Suppressor macrophage treated with lipopolysaccharide for 4 hours (primary cell): ENCODE measurements at places on chromosomes 12 and 14.

DNA sequence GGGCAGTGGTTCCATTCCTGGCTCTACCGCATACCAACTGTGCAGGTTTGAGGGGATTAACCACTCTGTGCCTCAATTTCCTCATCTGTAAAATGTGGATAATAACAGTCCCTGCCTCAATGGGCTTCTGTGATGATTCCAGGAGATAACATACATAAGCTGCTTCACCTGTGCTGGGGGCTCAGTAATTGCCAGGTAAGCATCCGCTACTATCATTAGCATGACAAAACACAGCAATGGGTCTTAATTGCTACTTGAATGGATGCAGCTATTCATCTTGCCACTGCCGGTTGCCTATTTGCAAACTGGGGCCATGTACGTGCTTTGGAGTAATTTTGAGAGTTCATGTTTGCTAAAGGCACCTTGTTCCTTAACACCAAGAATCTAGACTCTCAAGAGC lies 132.6 kb downstream of the TMEM132D start:
- DNase-seq: no peak

GRCh38 chr12:25556153-25556552 lies 3.1 kb upstream of the LMNTD1 start:
- peak; percentile 51 for DNase-seq

DNA sequence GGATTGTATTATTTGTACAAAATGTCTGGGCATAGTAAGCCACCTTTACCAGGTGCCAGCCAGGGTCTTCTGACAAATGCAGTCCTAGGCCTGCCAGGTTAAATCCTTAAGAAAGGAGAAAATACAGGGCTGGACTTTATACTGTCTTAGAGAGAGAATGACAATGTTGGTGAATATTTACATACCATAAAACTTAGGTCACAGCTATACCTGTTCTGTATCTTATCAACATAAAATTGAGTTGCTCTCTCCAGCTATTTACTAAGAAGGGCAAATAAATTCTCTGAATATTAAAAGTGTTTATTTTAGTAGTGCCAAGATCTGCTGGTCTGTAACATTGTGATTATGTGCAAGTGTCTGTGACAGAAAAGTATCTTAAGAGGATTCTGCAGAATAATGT lies 971.1 kb downstream of the AACS start:
- no peak for DNase-seq

GRCh38 chr14:64990296-64990695 lies 3.6 kb downstream of the FNTB start:
- no peak for DNase-seq

DNA sequence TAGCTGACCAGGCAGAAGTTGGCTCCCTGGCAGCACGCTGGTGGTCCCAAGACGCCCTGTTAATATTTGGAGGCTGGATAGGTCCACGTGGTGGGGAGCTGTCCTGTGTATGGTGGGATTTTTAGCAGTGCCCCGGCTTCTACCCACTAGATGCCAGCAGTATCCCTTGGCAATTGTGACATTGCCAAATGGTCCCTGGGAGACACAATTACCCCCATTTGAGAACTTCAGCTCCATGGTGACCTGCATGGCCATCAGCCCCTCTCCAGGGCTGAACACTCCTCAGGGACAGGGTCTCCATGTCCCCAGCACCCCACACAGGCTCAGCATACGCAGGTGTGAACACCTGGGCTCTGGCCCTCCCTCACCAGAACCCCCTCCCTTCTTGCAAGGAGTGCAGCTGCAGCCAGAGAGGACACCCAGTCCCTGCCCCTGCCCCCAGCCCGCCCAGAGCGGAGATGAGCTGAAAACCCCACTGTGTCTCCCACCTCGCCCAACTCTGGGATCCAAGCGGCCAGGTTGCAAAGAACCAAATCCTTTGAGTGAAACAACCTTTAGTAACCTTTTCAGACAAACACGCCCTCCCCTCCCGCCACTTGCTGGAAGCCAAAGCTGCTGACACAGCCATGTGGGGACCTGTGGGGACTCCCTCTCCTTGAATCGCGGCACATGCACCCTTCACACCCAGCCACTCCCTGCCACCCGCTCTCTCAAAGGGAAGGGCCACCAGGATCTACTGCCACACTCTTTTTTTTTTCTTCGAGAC lies 120.4 kb downstream of the CALM1 start:
- DNase-seq: no peak

DNA sequence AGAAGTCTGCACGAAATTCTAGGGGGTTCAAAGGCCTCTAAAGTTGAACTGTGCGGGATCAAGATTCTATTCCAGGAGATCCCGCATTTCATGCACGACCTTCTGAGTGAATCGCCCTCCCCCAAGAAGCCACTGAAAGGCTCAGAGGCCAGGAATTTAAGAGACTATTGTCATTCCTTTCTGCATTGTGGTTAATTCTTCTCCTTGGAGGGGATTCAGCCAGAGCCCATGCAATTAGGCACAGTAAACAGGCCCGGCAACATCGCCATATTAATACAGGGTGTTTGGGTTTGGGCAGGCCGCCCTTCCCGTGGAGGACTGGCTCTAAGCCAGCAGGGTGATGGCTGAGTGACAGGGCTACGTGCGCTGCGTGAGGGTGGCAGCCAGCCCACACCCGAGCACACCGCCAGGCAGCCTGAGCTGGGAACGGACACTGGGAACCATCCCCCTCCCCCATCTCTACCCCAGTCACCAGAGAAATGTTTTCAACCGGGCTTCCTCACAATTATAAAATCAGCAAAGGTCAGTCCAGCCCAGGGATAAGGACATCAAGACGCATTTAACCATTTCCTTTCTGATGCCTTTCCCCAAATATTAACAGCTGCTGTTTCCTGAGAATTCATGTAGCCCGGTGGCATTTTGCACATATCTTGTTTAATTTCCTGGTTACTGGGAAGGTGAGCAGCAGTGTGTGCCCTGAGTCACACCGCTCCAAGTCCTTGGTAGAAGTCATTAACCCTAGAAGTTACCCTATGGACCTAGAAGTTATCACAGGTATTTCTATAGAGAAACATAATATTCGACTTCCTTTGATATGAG lies 12.5 kb downstream of the EGLN3 start:
- no peak for DNase-seq

DNA sequence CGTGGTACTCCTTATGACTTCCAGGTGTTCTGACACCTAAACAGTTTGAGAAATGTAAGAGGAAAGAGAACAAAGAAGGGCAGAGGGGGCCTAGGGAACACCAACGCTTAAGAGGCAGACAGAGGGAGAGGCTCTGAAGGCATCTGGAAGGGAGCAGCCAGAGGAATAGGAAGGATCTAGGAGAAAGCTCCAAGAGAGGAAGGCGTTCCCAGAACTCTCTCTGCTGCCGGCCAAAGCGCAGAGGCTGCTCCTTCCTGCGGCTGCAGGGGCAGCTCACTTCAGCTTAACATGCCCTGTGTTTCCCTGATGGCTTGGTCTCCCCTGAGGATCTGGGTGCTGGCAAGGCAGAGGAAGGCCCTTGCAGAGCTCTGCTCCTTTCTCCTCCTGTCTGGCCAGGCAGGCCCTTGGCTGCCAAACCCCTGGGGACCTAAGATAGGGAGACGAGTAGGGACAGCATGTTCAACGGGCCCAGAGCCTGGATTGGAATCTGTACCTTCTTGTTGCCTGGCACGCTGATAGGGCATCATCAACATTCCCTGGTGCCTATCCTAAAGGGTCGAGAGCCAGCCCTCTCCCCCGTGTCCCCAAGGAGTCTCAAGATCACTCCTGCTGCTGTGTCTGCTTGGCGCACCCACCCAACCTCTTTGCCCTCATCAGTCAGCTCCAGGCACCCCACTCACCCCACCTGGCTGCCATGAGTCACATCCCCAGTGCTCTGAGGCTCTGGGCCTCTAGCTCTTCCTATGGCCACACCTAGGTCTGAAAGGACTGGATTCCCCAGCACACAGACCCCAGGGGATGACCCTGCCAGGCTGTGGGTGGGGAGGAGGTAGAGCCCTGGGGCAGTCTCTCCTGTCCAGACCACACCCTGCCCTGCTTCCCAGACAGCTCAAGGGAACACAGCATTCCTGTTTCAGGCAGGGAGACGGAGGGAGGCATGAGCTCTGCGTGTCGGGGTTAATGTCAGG lies 45.6 kb downstream of the LTBP2 start:
- DNase-seq: no peak

GRCh38 chr14:101129521-101130167 lies 226.1 kb upstream of the RTL1 start:
- DNase-seq: no peak

DNA sequence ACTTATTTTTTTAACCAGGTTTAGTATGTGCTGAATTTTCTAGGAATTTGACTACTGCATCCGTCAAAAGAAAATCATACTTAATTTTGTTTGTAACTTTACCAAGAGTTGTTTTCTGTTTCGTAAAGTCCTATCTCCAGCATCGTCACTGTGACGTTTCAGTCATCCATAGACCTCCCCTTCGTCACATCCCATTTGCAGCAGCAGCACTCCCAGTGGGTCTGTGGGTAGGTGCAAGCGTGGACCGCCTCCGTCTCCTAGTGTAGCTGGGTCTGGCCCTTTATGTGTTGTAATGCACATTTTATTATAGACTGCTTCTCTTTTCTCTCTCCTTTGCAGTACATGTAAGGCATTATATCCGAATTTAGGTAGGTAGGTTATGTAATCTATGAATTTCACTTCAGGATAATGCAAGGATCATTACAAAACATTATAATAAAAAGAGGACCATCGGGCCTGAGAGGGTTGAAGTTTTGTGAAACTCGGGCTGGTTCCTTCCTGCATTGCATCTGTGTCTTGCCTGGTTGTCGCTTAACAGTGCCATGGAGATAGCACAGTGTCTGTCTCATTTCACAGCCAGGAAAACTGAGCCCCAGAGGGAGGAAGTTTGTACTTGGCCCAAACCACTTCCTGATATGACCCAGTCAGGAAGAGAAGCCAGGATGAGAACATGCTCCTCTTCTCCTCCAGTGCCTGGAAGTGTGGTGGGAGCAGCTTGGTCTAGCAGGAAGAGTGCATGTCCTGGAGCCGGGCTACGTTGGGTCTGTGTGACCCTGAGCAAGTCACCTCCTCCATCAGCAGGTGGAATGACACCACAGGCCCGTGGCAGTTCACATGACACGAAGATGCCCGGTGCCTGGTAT lies 41.3 kb downstream of the EVL start:
- DNase-seq: peak; percentile 79

DNA sequence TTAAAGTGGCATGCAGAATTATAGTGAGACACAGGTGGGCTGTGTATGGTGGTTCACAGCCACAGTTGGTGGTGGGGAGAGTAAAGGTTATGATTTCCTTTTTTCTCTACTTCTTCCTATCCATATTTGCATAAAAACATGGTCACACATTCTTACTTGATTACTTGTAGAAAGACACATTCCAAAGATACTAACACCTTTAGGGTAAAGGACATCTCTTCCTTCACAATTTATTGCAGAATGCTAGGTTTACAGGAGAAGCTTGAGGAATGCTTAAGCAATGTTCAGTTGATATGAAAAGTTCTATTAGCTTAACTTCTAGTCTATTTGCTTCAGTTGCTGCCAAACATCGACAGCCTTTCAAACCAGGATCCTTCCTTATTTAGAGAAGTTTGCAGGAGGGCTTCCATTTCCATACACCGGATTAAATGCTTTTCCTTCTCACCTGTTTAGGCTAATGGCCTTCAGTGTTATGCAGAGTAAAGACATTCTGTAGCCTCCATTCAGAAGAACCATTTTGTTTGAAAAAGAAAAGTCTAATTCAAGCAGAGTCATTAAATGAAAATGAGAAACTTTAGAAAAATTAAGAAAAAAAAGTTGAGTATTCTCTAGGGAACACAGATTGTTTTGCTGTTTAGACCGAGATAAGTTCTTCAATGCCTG lies 2.6 kb upstream of the PHC1 start:
- DNase-seq: no peak

DNA sequence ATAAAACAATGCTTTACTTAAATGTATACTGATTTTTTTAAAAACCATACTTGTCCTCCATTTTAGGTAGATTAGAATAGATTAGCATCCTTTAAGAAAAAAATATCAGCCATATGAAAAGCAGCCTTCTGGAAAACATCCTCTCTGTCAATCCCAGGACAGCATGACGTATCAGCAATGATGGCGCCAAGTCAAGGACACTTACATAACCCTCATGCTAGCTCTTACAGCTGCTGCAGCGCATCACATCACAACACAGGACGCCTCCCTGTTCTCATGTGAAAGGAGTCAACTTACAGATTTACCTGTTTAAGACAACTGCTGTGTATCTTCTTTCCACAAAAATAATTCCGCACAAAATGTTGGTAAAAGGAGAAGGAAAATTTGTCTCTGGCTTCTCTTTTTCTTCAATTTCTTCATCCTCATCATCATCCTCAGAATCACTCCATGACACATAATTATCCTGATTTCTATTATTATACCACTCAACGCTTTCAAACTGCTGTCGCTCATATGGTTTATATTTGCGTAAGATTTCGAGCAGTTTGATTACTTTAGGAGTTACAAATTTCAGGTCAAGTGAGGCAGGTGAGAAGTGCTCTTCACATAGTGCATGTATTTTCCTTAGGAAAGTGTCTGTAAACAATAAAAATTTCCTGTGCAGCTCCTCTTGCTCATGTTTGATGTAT lies 33.3 kb downstream of the DICER1 start:
- DNase-seq: no peak

DNA sequence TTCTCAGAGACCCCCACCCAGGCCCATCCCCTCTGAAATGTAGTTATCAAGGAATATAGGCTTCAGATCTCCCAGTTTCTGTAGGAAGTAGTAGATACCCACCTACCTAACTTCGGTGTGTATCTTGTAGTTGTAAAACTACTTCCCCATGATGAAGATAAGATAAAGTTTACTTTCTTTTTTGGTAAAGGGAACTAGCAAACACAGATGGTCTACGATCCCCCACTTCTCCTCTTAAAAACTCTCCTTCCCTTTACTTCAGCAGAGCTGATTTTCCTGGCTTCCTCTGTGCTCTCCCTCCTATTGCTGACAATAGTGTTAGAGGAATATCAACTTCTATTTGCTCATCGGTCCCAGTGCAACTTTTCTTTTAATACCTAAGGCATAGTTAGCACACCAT lies 395.2 kb downstream of the RPL10L start:
- no peak for DNase-seq

DNA sequence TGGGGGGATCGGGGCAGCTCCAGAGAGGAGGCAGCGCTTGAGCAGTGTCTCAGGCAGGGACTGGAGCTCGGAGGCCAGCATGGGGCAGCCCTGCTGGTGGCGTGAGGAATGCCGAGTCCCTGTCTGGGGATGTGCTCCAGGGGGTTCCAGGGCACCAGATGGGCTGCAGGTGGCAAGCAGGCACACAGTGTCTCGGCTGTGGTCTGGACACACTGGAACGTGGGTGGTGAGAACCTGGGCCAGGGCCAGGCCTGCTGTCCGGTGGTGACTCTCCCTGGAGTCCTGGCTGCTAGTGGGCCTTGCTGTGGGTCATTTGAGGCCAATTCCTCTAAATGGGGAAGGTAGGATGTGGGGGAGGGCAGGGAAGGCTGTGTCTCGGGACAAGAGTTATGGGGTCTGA lies 199.4 kb upstream of the RTL1 start:
- DNase-seq: no peak

GRCh38 chr12:11577658-11578260 lies 71.7 kb upstream of the ETV6 start:
- no peak for DNase-seq
